Temporal lobe (tissue), 4 donors: ENCODE measurements at places on chromosomes 1 and 21. TPM values are rescaled to one million over a fixed set of nuclear protein-coding genes. Genes with fewer than 3 reads are reported as not detected.

Gene DYNLT5
- total RNA-seq = 6.4 TPM

Gene NTMT2
- 0.49 TPM for total RNA-seq

Gene GJA9
- total RNA-seq = not detected

Gene NPPB
- not detected for total RNA-seq

Gene KIF14
- 1.5 TPM for total RNA-seq

Gene PCNX2
- 78.2 TPM for total RNA-seq

Gene MANEAL
- 26.8 TPM for total RNA-seq

Gene WLS
- total RNA-seq = 35.9 TPM

Gene RORC
- under 0.01 TPM for total RNA-seq

Gene GCSAML
- under 0.01 TPM for total RNA-seq

Gene AIRE
- under 0.01 TPM for total RNA-seq

Gene NBPF3
- total RNA-seq = 12.5 TPM

Gene LRRC71
- 0.25 TPM for total RNA-seq

Gene AGMAT
- total RNA-seq = 0.25 TPM

Gene NBPF11
- 9.3 TPM for total RNA-seq

Gene SLAMF7
- under 0.01 TPM for total RNA-seq

Gene C4BPB
- total RNA-seq = not detected

Gene TNFRSF8
- total RNA-seq = not detected

Gene OR2T33
- not detected for total RNA-seq

Gene ZNF670
- 23.1 TPM for total RNA-seq

Gene YTHDF2
- total RNA-seq = 53.4 TPM

Gene FAM167B
- total RNA-seq = 0.74 TPM

Gene OR6K3
- total RNA-seq = not detected

Gene SNX7
- 95.1 TPM for total RNA-seq

Gene FCGR1A
- 2.7 TPM for total RNA-seq

Gene SMIM1
- not detected for total RNA-seq

Gene RABGAP1L
- 91.5 TPM for total RNA-seq

Gene SERPINC1
- total RNA-seq = not detected

Gene ANGPTL3
- total RNA-seq = not detected

Gene CIART
- total RNA-seq = 1.7 TPM

Gene NBPF4
- not detected for total RNA-seq

Gene LRRC8B
- 35.4 TPM for total RNA-seq

Gene PLA2G2F
- not detected for total RNA-seq

Gene VTCN1
- total RNA-seq = 0.49 TPM

Gene KRTAP22-1
- not detected for total RNA-seq

Gene OLIG2
- 15.2 TPM for total RNA-seq

Gene CD2
- total RNA-seq = not detected

Gene CYP4A22
- total RNA-seq = not detected
